Posterior cingulate gyrus (tissue), 11 donors: ENCODE measurements at places on chromosomes 3 and 15.

DNA sequence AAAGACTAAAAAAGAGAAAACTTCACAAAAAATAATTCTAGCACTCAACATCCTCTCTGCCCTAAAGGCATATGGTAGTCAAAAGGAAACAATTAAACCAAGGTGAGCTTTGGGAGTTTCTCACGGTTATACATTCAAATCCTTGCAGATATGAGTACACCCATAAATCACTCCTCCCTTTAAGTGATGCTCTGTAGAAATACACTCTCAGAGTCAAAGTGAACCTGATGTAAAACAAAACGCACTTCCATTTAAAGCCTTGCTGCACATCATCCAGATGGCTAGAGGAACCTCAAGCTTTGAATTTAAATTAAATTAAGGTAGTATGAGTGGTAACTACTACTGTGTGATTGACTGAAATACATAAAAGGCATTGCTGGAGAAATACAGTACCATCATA, 36.0 kb upstream of the AADAC start:
- no peak for DNase-seq

DNA sequence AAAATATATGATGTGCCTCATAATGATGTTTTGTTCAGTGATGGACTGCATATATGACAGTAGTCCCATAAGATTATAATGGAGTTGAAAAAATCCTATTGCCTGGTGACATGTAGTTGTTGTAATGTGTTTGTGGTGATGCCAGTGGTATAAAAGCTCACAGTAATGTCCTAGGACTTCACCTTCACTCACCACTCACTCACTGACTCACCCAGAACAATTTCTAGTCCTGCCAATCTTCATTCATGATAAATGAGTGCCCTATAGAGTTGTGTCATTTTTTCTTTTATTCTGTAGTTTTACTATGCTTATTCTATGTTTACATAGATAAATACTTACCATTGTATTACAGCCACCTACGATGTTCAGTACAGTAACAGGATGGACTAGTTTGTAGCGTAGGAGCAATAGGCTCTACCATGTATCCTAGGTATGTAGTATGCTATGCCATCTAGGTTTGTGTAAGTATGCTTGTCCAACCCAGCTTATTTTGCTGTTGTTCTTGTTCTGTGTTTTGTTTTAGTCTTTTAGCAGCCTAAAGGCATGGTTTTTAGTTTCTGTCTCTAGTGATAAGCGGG, 88.5 kb upstream of the LRRFIP2 start:
- DNase-seq = no peak

DNA sequence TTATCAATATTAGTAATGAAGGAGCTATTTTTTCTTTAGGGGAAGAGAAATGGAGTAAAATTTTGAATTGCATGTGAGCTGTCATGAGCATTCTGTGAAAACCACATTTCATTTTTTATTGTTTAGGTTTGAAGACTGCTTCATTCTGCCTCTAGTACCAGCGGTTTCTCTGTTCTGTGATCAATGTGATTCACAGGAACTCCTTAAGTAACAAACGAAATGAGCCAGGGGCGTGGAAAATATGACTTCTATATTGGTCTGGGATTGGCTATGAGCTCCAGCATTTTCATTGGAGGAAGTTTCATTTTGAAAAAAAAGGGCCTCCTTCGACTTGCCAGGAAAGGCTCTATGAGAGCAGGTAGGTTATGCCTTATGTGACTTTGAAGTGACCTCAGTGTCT, 13.0 kb downstream of the NIPA2 start:
- no peak for DNase-seq

DNA sequence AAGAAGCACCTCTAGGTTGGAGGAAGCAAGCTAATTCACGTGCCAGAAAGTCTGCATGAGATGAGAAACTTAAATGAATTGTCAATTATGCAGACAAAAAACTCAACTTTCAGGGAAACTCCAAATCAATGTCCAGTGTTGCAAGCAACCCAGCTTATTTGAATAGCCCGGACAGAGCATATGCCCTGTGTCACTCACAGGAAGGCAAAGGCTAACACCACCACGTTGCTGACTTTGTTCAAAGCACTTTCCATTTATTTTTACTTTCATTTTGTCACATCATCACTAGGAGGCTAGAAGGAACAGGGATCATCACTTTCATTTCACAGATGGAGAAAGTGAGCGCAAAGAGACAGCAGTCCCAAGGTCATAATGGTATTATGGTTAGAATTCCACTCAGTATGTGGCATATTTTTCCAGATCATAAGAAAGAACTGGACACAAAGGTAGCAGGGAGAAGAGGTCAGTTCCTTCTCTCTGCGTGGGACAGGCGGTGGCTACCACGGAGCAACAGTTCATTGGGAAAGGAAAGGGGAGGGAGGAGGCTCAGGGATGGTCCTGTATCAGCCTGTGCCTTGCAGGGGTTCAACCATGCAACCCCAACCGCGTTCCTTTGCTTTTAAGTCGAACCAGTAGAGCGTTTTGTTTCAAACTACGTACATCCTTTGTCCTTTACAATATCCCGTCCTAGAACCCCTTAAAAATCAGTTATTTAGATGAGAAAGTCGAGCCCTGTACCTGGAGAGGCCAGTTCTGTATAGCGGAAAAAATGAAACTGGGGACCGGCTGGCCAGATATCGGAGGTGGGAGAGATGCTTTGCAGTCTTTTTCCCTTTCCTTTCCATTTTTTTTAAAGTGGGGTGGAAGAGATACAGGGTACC, 1.1 kb downstream of the HEG1 start:
- no peak for DNase-seq
